BJ (cell line): ENCODE measurements at places on chromosomes 11 and 22. TPM values are rescaled to one million over a fixed set of nuclear protein-coding genes. Genes with fewer than 3 reads are reported as not detected.

DNA sequence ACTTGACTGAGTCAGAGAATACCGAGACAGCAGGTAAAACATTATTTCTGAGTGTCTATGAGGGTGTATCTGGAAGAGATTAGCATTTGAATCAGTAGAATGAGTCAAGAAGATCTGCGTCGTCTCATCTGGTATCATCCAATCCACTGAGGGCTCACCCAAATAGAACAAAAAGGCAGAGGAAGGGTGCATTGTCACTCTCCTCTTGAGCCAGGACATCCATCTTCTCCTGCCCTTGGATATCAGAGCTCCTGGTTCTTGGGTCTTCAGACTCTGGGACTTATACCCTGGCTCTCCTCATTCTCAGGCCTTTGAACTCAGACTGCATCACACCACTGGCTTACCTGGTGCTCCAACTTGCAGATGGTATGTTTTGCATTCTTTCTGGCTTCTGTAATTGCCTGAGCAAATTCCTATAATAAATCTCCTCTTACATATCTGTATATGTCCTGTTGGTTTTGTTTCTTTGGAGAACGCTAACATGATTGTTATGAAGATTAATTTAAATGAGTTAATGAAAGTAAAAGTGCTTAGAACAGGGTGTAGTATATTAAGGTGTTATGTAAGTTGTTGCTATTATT lies 49.3 kb downstream of the ME3 start:
- DNase-seq = no peak

DNA sequence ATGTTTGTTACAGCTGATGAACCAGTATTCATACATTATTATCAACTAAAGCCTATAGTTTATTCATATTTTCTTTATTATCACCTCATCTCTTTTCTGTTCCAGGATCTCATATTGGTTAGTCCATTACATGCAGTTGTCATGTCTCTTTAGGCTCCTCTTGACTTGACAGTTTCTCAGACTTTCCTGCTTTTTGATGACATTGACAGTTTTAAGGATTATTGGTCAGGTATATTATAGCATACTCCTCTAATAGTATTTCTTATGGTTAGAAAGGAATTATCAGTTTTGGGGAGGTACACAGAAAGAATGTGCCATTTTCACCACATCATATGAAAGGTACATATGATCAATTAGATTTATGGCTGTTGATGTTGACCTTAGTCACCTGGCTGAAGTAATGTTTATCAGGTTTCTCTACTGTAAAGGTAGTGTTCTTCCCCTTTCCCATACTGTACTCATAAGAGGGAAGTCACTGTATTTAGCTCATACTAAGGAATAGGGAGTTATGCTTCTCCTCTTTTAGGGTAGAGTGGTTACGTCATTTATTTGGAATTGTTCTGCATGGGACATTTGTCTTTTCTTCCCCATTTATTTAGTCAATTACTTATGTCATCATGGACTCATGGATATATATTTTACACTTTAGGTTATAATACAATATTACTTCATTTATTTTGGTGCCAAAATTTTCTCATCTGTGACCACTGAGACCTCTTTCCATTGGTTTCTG lies 9.4 kb upstream of the ANO3 start:
- DNase-seq = no peak

DNA sequence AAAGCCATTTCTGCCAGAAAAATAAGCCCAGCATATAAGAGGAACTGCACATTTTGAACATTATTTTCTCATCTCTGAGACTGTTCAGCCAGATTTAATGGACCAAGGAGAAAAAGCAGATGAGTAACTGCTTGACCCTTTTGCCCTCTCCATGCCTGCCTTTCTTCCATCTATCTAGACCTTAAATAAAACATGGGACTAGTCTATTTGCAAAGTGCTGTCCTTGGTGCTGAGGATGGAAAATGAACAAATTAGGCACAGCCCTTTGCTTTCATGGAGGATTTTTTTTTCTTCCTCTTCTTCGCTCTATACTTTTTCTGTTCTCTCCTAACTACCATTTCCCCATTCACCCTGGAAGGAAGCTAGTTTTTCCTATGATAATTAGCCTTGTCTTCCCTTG lies 361.3 kb downstream of the GRM5 start:
- DNase-seq = no peak

- no peak for DNase-seq
These were observed 5.8 kb upstream of the ARSA start for GRCh38 chr22:50633771-50634170.

- no peak for DNase-seq
These were observed 49.7 kb downstream of the ST14 start for GRCh38 chr11:130209128-130209932.

- no peak for DNase-seq
These were observed 23.0 kb downstream of the MRPL48 start for GRCh38 chr11:73810637-73811036.

DNA sequence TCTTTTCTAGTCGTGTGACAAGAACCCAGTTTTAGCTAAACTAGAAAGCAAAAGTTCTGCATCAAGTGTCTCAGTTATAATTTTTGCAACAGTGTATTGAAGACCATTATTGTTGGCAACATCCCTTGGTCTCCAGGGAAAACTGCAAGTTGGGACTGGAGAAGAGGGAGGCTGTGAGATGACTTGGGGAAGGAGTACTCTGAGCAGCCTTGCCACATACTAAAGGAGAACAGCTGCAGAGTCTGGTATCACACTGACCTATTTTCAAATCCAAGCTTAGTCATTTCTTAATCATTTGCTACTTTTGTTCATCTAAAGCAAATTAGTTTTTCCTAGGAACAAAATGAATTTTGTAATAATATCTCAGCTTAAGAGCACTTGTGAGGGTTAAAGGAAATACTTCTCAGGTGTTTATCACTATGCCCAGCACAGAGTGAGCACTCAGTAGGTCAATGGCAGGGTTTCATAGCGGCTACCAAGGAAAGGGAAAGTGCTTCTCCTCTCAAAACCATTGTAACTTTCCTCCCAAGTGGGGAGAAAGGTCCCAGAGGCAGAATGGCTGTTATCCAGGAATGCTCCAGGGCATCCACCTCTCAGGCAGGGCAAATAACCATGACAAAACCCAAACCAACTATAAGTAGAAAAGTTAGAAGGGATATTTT lies 247.1 kb downstream of the C11orf87 start:
- DNase-seq = no peak

DNA sequence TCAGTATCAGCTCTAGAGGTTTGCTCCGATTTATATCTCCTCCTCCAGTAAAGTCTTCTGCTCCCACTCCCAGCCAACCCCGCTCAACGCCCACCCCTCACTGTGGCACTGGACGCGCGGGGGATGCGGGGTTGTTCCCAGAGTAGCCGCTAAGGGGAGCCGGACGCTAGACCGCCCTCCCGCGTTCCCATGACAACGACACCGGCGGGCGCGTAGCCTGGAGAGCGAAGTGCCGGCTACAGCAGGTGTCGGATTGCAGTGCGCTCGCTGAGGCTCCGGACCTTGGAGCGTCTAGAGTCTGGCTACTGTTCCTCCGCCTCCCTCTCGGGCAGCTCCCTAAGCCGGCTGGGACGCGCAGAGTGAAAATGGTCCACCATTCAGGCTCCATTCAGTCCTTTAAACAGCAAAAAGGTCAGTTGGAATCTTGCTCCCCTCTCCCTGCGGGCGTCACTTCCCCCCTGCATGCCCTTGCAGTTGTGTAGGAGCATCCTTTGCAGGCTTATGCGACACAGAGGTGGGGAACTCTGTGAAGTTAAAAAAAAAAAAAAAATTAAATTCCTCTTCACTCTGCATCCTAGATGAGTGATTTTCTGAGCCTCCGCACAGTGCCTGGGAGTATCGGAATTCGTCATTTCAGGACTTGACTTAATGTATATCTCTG lies at the start of gene ANO3:
Gene ANO3, plus strand, starts transcription at position 220 of the 661 bp plus-strand sequence. Its CDS starts 146 bp downstream, at position 366.
- DNase-seq = peak; percentile 7

- no peak for DNase-seq
These were observed 889 bp upstream of the DMC1 start for GRCh38 chr22:38570779-38571364.

GRCh38 chr11:133945087-133945974 lies 11.4 kb downstream of the IGSF9B start:
- no peak for DNase-seq

GRCh38 chr22:48218889-48219420 lies 1456.5 kb downstream of the TBC1D22A start:
- no peak for DNase-seq

DNA sequence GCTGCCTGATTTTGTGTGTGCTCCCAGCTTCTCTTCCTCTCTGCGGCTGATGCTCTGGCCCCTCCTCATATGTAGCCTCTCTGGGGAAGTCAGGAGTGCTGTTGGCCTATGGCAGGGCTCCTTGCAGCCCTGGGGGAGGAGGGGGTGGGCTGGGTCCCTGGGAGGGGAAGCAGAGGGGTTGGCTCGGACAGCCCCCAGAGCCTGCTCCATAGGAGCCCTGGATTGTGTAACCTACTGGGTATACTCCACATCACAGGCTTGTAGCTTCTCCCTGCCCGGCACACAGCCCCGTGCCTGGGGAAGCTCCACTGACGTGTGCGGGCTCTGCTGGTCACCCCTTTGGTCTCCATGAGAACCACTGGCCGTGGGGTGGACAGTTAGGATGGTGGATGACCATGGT lies 113.8 kb downstream of the ST3GAL4 start:
- DNase-seq = no peak

GRCh38 chr11:69509846-69510390 lies 28.5 kb downstream of the LINC01488 start:
- no peak for DNase-seq

DNA sequence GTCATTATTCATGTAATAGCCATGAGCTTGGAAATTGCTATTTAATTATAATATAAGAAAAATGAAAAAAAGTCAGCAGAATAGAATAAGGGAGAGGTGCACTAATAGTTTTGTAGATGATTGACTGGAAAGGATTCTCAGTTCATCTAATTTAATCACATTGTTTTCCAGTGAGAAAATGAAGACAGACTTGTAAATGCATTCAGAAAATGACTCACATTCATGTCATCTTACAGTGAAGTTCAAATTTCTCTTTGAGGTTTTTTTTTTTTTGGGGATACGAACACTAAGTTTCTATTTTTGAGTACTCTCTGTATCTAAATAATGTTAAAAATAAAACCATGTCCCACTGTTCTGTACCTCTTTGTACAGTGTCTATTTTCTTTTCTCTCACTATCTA lies 18.5 kb upstream of the OR4A16 start:
- DNase-seq = no peak

DNA sequence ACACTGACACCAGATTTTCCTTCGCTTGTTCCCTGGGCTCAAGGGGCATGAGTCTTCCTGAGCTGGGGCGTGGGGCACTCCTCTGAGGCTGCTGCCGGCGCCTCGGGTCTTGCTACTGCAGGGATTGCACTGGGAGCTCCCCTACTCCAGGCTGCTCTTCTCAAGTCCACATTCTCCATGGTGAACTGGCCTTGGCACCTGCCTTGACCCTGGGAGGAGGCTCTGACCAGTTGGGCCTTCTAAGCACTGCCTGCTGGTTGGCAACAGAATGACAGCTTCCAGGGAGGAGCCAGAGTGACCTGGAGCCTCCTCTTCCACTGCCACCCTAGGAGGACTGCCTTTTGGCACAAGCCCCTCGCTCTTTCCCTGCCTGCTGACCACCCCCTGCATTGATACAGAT lies 9.5 kb downstream of the FREY1 start:
- no peak for DNase-seq

- no peak for DNase-seq
These were observed 143.3 kb downstream of the GUCY1A2 start for GRCh38 chr11:106875013-106875412.

DNA sequence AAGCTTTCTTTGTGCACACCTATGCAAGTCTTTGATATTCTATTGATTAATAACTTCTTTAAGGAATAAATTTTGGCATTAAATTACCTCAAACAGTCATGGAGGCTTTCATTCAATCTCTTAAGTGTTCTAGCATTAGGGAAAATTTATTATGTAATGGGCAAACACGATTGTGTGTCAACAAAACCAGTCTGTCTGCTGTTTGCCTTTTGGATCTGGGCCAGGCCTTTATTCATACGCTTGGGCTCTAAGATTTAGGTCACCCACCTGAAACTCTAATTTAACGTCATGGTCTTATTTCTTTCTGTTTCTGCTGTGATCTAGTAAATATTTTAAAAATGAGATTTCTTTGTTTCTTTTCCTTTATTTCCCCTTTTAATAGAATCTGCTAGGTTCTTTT lies 1270.6 kb downstream of the LRRC4C start:
- DNase-seq = no peak

GRCh38 chr11:100612766-100613165 lies 74.3 kb upstream of the ARHGAP42 start:
- DNase-seq = no peak

GRCh38 chr22:30235687-30236170 lies 10.8 kb downstream of the LIF start:
- peak; percentile 67 for DNase-seq

GRCh38 chr11:88569342-88569741 lies 231.8 kb upstream of the CTSC start:
- no peak for DNase-seq

GRCh38 chr22:38684895-38685294 lies 3.1 kb downstream of the TOMM22 start:
- DNase-seq = no peak

- DNase-seq = no peak
These were observed 5.6 kb upstream of the LRFN4 start for GRCh38 chr11:66851239-66851596.

- no peak for DNase-seq
These were observed 623.8 kb upstream of the KIRREL3 start for GRCh38 chr11:127624306-127624856.

GRCh38 chr11:77151804-77152509 lies 23.9 kb downstream of the MYO7A start:
- no peak for DNase-seq

OR51B2 gene
- polyA plus RNA-seq = not detected in 2 replicates

SLC25A45 gene
- 1.1 and 2.1 TPM in 2 replicates for polyA plus RNA-seq

TUB gene
- 9.8 and 11.8 TPM in 2 replicates for polyA plus RNA-seq

RAB38 gene
- polyA plus RNA-seq = 4.9 and 6.9 TPM in 2 replicates

ZP1 gene
- 0.36 and 0.67 TPM in 2 replicates for polyA plus RNA-seq

MEI1 gene
- 3.2 and 3.8 TPM in 2 replicates for polyA plus RNA-seq

LAYN gene
- 253 and 302 TPM in 2 replicates for polyA plus RNA-seq

PRR5 gene
- polyA plus RNA-seq = 18.2 and 33.4 TPM in 2 replicates

OR52B4 gene
- polyA plus RNA-seq = not detected in 2 replicates

CTR9 gene
- 6.6 and 16.7 TPM in 2 replicates for polyA plus RNA-seq

KRTAP5-9 gene
- polyA plus RNA-seq = 0.09 TPM in 1 of 2 replicates, not detected in the other

MS4A15 gene
- polyA plus RNA-seq = not detected in 2 replicates

ZFPL1 gene
- 41.7 and 91.8 TPM in 2 replicates for polyA plus RNA-seq

PRODH gene
- not detected in 2 replicates for polyA plus RNA-seq

DLG2 gene
- 0.28 and 0.31 TPM in 2 replicates for polyA plus RNA-seq
